ENCODE measurements at places on chromosomes 7 and 10.

DNA sequence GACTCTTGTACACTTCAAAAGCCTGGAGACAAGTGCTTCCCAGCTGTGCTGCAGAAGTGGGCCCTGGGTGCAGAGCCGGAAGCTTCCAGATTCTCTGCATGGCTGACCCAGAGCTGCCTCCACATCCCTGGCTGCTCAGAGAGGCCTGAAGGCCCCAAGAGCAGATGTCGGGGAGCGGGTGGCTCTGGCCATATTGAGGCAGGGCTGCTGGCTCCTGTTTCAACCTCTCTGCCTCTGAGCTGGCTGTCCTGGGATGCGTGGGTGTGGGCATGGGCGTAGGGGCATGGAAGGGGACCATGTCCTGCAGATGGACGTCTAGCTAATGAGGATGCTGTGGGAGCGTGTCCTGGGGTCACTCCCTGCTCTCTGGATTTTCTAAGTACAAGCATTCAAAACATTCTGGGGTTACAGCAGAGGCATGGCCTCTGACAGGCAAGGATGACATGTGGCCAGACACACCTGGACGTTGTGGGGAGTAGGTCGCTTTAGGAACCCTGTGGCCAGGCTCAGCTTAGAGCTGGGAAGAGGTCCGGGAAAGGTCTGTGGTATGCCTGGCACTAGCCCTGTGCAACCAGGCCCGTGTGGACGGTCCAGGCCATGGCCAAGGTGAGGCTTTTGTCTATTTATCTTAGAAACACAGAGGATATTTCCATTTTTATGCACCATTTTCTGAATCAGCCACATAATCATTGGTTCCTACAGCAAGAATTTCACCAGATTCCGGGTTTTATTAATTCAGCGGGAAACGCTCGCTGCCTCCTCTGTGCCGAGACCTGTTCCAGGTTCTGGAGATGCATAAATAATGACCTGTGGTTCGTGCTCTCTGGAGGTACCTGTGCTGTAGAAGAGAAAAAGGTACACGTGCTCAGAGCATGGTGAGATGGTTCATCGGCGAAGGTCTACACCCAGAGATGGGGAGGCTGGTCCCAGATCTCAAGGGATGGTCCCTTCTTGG lies 361.1 kb downstream of the GLRX3 start:
- no peak for DNase-seq

- DNase-seq: no peak
Measured at GRCh38 chr10:19449860-19450259, 366.4 kb upstream of the PLXDC2 start.

GRCh38 chr7:116464375-116464774 lies 35.2 kb upstream of the CAV2 start:
- no peak for DNase-seq

DNA sequence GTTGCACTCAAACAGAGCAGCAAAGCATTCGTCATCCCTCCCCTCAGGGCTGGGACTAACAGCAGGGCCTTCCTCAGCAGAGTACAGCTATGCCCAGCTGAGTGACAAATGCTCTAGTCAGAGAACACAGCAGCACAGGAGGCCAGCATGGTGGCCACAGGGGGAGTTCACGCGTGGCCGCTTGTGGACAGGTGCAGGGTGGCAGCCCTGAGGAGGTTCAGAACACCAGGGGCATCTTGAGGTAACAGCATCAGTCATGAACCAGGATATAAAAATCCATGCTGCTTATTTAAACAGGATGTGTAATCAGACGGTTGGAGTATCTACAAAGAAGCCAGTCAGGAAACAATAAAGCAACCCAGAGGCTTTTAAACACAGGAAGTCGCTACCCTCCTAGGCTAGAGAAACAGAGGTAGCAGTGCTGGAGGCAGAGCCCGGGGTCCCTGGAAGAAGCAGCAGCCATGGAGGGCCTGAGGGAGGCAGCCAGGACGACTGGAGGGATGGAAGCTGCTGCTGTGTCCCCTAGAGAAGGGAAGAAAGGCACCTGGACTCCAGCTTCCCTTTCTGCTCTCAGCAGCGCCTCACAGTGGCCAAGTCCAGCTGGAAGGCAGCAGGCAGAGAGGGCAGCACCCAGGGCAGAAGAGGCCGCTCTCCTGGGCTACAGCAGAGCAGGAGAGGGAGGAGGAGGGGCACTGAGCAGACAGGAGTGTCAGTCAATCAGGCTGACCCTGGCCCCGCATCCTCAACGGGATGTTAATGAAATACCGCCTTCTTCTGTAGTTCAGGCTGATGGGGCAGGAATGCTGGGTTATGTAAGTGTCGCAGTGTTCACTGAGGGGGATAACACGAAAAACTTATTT lies 70.8 kb upstream of the UCN3 start:
- DNase-seq: peak; percentile 91

DNA sequence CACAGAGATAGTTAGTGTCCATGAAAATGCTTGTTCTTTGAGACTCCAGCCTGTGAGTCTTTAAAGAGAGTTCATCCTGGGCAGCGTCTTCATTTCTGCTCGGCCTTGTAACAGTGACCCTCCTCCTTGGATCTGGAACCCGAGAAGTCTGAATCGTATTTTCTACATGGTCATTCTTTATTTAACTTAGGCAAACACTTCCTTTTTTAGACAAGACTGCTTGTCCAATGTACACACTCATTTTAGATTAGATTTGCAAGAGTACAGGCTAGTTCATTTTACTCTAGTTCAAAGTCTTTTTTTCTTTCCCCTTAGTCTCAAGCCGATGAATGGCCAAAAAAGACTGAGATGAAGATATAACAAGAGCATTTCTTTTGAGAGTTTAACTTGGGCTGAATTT lies 133.5 kb downstream of the CHN2 start:
- DNase-seq: no peak

- DNase-seq: no peak
Measured at GRCh38 chr10:62735464-62736167, 68.9 kb upstream of the ADO start.

DNA sequence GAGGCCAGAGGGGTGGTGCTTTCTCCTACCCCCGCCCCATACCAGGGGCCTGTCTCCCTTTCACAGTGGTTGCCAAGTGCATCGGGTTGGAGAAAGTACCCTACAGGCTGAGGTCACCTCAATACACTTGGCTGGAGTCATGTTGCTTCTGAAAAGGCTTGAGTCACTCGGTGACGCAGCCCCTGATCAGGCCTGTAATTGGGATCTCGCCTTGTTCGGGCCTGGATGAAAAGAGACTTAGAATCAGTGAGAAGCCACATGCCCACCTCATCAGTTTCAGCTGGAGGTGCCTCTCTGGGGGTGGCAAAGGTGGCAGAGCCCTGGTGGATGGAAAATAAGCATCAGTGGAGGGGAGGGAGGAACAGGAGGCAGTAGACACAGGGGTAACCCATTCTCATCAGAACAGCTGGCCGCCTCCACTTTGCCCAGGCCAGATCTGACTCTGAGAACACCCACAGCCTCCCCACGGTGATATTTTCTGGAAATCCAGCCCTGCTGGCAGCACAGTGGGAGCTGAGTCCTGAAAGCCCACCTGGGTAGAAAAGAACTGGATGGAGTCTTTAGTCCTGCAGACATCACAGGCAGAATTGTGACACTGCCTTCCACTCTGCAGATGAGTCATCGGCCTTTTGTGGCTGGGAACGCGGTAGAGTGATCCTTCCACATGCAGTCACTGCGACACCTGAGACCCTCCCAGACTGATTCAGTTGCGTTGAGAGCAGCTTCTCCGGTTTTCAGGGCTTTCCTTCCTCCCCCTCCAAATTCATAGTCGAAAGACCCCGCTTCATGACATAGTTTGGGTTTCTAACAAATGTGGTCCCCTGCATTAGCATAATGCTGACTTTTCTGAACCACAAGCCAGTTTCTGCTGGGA lies 108.0 kb downstream of the GRK5 start:
- peak; percentile 90 for DNase-seq

- no peak for DNase-seq
Measured at GRCh38 chr10:133614830-133615580, 11.6 kb downstream of the FRG2B start.

DNA sequence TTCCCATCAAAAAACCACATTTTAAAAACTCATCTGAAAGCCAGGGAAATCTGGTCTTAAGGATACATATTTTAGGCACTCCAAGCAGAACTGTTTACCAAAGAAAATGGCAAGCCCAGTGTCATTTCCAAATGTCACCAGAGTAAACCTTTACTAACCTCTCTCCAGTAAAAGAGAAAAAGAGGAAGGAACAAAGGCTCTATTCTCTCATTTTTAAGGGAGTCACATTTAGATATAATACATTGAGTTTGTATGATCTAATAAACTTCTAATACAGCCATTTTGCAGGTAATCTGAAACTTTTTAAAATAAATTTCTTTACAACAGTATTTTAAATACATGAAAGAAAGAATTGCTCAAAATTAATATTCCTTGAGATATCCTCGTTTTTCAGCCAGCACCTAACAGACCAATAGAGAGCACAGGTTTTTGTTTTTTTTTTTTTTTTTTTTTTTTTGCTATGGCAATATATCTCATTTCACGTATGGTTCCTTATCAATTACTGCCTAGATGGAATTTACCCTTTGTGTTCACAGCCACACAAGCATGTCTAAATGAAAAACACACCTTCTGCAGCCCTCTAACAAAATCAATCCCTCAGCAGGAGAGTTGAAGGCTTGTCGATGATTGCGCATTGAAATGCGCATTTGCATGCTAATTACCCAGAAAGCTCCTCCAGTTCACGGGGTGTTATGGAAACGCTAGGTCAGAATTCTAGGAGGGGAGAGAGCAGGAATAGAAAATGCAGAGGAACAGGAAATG lies 39.8 kb upstream of the MSRB2 start:
- no peak for DNase-seq

DNA sequence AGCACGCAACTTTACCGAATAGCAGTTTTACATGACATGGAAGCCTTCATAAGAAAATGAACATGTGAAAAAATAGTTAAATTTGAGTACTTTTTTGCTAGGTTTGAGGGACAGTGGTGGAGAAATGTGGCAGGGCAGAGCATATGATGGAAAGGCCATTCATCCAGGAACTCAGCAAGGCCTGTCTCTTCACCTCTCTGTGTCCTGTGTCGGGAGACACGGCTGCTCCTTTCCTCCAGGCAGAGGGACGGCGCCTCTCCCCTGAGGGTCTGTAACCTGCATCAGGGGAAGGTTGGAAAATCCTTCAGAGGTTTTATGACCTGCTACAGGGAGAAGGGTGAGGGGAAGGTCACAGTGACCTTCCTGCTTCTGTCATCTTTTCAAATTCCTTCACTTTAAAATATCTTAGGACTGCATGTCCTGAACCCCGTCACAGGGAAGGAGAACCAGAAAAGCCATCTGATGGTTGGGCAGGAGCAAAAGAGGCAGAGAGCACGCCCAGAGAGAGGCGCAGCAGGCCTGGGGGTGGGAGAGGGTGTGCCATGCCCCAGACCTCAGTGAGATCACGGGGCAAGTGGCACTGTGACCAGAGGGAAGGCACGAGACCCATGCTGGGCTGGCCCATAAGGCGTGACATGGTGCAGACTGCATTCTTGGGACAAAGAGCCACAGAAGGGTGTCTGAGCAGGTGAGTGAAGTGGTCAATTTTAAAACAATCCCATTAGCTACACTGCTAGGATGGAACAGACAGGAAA lies 44.0 kb downstream of the GSDME start:
- no peak for DNase-seq

DNA sequence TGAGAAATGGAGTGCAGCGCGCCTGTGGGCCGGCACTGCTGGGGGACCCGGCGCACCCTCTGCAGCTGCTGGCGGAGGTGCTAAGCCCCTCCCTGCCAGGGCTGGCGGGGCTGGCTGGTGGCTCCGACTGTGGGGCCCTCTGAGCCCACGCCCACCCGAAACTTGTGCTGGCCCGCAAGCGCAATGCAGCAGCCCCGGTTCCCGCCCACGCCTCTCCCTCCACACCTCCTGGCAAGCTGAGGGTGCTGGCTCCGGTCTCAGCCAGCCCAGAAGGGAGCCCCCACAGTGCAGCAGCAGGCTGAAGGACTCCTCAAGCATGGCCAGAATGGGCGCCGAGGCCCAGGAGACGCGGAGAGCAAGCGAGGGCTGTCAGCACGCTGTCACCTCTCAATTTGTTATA lies 1063.0 kb upstream of the AUTS2 start:
- no peak for DNase-seq

GRCh38 chr7:33109758-33110238 lies 594 bp upstream of the RP9 start:
- DNase-seq: no peak

- no peak for DNase-seq
Measured at GRCh38 chr10:96995851-96996250, 163.8 kb downstream of the LCOR start.

DNA sequence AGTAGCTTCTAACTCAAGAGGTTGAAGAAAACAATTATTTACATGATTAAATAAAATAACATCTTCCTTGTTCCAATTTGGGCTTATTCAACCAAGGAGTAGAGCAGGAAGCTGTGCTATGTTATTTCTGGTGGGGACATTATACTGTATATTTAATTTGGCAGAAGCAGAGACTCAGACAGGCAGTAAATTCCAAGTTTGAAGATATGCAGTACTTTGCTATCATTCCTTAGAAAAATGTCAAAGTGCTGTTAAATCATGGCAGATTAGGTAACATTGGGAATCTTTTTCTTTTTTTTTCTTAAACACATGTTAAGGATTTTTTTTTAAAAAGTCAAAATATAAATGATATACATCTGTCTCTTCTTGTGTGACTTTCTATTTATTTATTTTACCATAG lies 190.1 kb downstream of the SUGCT start:
- DNase-seq: no peak

- no peak for DNase-seq
Measured at GRCh38 chr7:10919923-10920322, 53.7 kb upstream of the PHF14 start.

DNA sequence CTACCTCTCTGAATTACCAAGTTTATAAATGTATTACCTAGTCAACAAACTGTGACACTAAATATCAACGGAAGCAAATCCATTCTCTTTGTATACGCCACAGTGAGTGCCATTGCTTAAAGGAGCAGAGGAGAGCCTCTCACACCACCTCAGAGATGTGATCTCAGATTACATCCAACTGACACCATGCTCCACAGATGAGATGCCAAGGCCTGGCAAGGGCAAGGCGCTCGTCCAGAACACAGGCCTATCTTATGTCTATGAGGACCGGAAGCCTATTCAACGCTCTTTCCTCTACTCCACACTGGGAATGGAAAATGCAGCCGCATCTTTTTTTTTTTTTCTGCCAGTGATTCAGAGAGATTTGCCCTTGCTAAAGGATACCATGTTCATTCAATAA lies 11.4 kb downstream of the PDIA4 start:
- DNase-seq: no peak

- DNase-seq: peak; percentile 46
Measured at GRCh38 chr7:44769776-44770294, 21.2 kb downstream of the ZMIZ2 start.

GRCh38 chr10:50874723-50875122 lies 10.7 kb downstream of the A1CF start:
- DNase-seq: no peak

GRCh38 chr7:101390901-101391301 lies 28.2 kb downstream of the COL26A1 start:
- DNase-seq: peak; percentile 52

- peak; percentile 85 for DNase-seq
Measured at GRCh38 chr10:100346351-100346764, 675 bp upstream of the SCD start.

All from activated CD4-positive, alpha-beta memory T cell treated with anti-CD3 and anti-CD28 coated beads for 36 hours (primary cell).